RWPE2 (cell line): ENCODE measurements at places on chromosomes 12 and 14.

GRCh38 chr12:25101092-25101445 is 93.9 kb downstream of the DNAI7 start:
- H3K27me3 ChIP-seq: no peaks in the 10 kb centered on the region
- H3K4me1 ChIP-seq: no peaks in the 10 kb centered on the region
- DNase-seq: no peak
- no peak overlapping the region for H3K27ac ChIP-seq
- no peaks in the 10 kb centered on the region for H3K36me3 ChIP-seq

DNA sequence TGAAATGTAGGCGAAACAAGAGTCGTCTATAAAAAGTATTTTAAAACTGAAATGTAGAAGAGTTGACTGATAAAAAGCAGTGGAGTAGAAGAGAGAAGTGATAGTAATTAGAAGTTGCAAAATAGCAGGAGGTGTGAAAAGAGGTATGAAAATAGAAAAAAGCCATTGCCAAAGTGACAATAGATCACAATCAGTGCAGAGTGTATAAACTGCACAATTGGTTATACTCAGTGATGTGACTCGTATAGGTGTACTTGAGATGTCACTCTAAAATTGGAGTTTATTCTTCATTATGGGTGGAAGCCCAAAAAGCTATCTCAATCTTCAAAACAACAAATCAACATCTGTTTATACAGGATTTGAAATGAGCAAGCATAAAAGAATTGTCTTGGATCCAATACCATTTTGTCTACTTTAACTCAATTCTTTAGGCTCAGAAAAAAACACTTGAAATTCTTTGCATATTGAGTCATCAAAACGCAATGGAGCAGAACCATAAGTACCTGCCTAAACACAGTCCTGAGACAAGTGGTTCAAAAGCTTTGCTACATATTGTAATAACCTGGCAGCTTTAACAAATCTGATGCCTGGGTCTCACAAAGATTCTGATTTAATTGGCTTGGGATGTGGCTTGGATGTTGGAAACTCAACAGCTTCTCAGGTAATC is 8.8 kb downstream of the IKBIP start:
- peaks cover 25% of the 10 kb centered on the region for H3K4me1 ChIP-seq
- peak overlapping the region; percentile 82 for H3K27ac ChIP-seq
- no peak for DNase-seq
- H3K4me3 ChIP-seq: no peak overlapping the region
- H3K36me3 ChIP-seq: peaks cover 40% of the 10 kb centered on the region

GRCh38 chr12:12837025-12837812 is 24.1 kb downstream of the DDX47 start:
- H3K27me3 ChIP-seq: no peaks in the 10 kb centered on the region
- H3K36me3 ChIP-seq: peaks cover 5% of the 10 kb centered on the region; the same call in 1 of the 2 replicates
- H3K4me1 ChIP-seq: peaks cover 56% of the 10 kb centered on the region

DNA sequence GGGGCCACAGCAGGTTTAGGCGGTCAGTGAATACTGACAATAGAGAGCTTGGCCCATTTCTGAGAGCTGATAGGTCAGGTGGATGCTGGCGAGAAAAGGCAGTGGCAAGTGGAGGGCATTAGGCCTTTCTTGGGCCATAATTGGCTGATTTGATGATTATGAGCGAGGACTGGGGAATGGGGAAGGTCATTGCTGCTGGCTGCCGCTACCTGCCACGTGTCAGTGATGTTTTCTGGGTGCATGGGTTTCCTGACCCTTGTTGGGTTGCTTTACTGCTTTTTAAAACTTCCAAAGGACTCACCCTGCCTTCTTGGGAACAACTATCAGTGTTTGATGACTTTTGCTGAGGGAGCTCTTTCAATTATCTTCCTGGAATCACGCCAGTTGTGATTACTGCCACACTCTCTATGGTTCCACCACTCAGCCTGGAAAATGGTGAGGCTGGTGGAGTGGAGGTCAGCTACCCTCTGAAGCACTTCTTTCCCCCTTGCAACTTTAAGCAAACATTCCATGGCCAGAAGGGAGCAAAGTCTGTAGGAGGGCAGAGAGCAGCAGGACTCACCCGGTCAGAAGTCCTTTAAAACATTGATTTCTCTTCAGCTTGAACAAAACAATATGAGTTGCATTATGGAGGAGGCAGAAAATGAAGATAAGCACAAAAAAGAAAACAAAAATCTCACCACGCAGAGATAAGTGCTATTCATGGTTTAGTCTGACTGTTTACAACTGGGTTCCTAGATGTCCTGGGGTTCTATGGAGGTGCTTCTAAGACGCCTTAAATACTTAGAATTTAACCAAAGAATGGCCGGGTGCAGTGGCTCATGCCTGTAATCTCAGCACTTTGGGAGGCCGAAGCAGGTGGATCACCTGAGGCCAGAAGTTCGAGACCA is 12.1 kb upstream of the SLC10A1 start:
- no peaks in the 10 kb centered on the region for H3K36me3 ChIP-seq
- no peak overlapping the region for H3K4me3 ChIP-seq
- no peak for DNase-seq
- H3K4me1 ChIP-seq: no peaks in the 10 kb centered on the region
- H3K27me3 ChIP-seq: no peaks in the 10 kb centered on the region
- no peak overlapping the region for H3K27ac ChIP-seq

DNA sequence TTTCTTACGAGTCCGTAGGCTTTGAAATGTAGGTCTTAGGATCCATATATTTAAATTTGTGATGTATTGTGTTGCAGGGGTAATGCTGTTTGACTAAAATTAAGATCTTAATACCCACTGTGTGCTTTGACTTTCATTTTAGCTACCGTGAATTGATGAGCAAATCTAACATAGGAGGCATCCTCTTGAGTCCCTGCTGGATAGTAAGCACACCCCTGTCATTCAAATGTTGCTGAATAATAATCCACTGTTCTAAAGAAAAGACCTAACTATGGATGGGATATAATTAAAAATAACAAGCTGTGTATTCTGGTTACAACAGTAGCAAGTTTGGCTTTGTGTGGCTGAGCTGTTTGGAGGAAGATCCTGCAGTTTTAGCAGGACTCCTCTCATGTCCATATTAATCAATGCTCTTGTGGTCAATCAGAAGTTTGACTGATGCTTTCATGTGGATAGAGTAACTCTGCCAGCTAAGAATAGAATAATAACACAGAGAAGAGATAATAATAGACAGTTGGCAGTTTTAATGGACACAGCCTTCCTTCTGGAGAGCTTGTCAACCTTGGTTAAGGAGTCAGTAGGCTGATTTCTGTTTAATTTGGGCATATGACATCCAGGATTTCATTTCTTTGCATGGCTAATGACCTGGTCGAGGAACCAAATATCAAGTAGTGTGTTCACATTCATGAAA is 148.1 kb upstream of the MIS18BP1 start:
- H3K36me3 ChIP-seq: no peaks in the 10 kb centered on the region
- H3K27me3 ChIP-seq: peaks cover 21% of the 10 kb centered on the region
- no peak overlapping the region for H3K27ac ChIP-seq

DNA sequence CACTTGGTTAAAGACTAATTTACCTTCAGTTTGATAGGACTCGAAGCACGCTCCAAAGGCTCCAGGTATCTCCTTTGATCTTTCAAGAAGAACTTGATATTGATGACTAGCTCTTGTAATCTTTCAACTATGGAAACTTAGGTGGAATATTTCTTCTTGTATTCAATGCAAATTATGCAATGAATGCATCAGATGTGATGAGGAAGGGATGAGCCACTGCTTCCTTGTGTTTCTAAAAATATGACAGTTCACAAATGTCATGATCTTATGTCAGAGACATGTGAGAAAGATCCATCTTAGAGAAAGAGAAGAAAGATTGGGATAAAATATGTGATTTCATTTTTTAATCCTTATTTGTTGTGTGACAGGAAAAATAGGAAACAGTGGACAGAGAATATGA is 9.9 kb downstream of the RNASE9 start:
- peaks cover under 1% of the 10 kb centered on the region for H3K27me3 ChIP-seq
- no peak overlapping the region for H3K27ac ChIP-seq
- H3K36me3 ChIP-seq: no peaks in the 10 kb centered on the region
- no peaks in the 10 kb centered on the region for H3K4me1 ChIP-seq
- no peak overlapping the region for H3K4me3 ChIP-seq

DNA sequence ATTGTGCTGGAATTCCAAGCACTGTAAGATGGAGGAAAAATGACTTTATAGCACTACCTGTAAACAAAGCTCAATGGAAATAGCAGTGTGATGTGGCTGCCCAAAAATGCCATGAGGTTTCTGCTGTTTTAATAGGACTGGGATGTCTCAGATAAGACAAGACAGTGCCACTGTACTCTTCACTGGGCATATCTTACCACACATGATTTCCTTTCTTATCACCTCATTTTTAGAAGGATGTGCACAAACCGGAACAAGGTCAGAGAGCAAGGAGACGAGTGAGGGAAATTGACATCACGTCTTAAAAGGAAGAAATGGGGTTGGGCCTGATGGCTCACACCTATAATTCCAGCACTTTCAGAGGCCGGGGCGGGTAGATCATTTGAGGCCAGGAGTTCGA is 38.4 kb upstream of the FGD4 start:
- H3K4me3 ChIP-seq: no peak overlapping the region
- no peaks in the 10 kb centered on the region for H3K27me3 ChIP-seq
- no peaks in the 10 kb centered on the region for H3K36me3 ChIP-seq
- peaks cover 5% of the 10 kb centered on the region for H3K4me1 ChIP-seq
- H3K27ac ChIP-seq: no peak overlapping the region
- DNase-seq: no peak

DNA sequence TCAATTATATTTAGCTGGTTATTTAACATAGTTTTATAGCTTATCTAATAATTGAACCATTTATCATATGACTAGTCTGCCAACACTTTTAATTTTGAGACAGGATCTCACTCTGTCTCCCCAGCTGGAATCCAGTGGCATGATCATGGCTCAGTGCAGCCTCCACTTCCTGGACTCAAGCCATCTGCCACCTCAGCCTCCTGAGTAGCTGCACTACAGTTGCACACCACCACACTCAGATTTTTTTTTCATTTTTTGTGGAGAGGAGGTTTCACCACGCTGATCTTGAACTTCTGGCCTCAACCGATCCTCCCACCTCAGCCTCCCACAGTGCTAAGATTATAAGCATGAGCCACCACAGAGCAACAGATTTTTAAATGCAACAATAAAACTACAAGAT is 151.4 kb upstream of the MDGA2 start:
- no peak overlapping the region for H3K4me3 ChIP-seq
- no peak overlapping the region for H3K27ac ChIP-seq
- no peaks in the 10 kb centered on the region for H3K36me3 ChIP-seq
- H3K4me1 ChIP-seq: no peaks in the 10 kb centered on the region
- no peak for DNase-seq
- peaks cover 21% of the 10 kb centered on the region for H3K27me3 ChIP-seq

DNA sequence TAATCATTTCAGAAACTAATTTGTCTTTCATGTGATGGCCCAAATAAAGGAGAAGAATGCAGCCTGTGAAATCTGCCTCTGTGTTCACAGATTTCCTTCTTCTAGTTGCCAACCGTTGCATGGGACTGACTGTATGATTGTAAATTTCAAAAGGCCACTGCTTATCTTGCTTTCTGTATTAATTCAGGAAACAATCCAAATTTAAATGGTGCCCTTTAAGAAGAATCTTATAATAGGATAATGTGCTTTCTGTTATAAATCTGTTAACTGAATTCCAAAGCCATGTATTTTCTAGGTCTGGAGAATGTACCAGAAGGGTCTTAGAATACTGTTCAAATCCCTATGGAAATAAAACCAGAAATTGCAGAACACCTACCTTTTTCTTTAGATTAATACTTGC is 58.6 kb upstream of the ATP2A2 start:
- H3K27me3 ChIP-seq: no peaks in the 10 kb centered on the region
- H3K27ac ChIP-seq: peak overlapping the region; percentile 88
- H3K36me3 ChIP-seq: peaks cover 15% of the 10 kb centered on the region

DNA sequence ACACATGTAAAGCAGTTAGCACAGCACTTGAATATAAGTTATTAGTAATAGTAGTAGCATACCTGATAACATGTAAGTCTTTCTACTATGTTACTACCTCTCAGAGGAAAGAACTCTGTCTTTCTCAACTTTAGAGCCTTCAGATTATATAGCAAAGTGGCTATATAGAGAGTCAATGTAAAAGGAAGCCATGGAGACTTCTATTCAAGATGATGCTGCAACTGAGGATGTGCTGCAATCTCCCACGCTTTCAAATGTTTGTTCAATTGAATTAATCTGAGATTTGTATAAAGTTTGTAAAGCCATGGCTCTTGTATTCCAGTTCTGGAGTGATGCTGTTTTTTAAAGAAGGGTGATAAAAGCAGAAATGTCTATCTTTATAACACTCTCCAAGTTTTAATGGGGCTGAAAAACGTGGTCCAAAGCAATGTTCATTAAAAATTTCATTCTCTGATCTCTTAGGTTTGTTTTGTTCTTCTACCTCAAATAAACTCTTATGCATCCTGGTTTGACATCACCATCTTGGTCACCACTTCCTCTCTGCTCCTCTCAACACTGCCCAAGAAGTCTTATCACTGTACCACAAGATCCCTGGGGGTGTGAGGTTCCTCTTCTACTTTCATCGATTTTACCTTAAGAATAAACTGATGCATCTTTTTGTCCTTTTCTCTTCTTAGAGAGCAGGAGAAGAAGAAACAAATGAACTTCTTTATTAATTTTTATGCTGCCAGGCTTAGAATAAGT is 40.6 kb downstream of the C12orf42 start:
- no peak overlapping the region for H3K4me3 ChIP-seq
- DNase-seq: no peak

DNA sequence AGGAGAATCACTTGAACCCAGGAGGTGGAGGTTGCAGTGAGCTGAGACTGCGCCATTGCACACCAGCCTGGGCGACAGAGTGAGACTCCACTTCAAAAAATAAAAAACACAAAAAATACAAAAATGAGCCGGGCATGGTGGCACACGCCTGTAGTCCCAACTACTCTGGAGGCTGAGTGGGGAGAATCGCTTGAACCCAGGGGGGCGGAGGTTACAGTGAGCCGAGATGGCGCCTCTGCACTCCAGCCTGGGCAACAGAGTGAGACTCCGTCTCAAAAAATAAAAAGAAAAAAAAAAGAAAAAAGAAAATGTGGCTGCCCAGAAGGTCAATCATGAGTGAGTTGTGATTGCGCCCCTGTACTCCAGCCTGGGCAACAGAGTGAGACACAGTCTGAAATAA is 9.2 kb downstream of the DNAJC22 start:
- DNase-seq: no peak
- peaks cover 28% of the 10 kb centered on the region for H3K4me1 ChIP-seq
- no peaks in the 10 kb centered on the region for H3K36me3 ChIP-seq

DNA sequence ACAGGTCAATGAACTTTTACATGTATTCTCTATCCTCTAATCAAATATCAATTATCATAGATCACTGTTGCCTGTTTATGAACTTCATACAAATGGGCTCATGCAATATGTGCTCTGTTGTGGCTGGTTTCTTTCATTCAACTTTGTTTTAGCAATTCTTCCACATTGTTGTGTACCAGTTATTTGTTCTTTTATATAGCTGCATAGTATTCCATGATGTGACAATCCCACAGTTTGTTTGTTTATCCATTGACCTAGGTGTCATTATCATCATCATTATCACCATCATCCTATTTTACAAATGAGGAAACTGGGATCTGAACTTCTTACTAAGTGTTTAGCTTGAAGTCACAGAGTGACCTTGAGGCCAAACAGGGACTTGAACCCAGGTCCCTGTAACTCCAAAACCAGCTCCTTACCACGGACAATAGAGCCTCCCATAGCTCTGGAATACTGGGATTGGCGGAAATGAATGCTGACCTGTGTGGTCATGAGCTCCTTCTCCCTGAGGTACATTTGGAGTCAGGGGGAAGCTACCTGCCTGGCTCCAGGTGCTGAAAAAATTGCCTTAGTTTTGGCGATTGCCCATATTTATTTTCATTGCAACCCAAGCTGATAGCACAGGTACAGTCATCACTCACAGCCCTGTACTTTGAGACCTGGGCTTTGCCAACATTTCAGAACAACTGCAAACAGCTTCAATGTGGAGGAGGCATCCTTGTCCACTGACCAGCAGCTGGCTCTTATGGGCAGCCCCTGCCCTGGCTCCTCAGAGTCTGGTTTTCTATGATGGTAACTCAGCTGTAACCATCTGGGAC is 9.2 kb downstream of the ZFP36L1 start:
- DNase-seq: no peak
- H3K27ac ChIP-seq: peak overlapping the region; percentile 99
- peaks cover 16% of the 10 kb centered on the region for H3K36me3 ChIP-seq
- H3K27me3 ChIP-seq: no peaks in the 10 kb centered on the region
- peaks cover 53% of the 10 kb centered on the region for H3K4me1 ChIP-seq
